ENCODE measurements at places on chromosomes 2 and 18.

- DNase-seq, result no peak
These were observed 2.4 kb downstream of the LRRFIP1 start for GRCh38 chr2:237629739-237630138.

- DNase-seq, result no peak
These were observed 60.0 kb upstream of the PXDN start for GRCh38 chr2:1804351-1804771.

GRCh38 chr2:46364797-46365457 is 67.7 kb downstream of the EPAS1 start:
- DNase-seq, result peak; percentile 56

- no peak for DNase-seq
These were observed 247.3 kb upstream of the GYPC start for GRCh38 chr2:126408671-126409070.

Measured in SK-N-MC (cell line).